Thoracic aorta (tissue), 2 donors: ENCODE measurements at places on chromosomes 2 and 18.

- DNase-seq: no peak
Observed at GRCh38 chr2:41972819-41973218, 75.0 kb upstream of the PKDCC start.

- DNase-seq: no peak
Observed at GRCh38 chr2:25201265-25201664, 32.9 kb upstream of the POMC start.

GRCh38 chr2:142100970-142101369, 29.8 kb downstream of the LRP1B start:
- DNase-seq: no peak

DNA sequence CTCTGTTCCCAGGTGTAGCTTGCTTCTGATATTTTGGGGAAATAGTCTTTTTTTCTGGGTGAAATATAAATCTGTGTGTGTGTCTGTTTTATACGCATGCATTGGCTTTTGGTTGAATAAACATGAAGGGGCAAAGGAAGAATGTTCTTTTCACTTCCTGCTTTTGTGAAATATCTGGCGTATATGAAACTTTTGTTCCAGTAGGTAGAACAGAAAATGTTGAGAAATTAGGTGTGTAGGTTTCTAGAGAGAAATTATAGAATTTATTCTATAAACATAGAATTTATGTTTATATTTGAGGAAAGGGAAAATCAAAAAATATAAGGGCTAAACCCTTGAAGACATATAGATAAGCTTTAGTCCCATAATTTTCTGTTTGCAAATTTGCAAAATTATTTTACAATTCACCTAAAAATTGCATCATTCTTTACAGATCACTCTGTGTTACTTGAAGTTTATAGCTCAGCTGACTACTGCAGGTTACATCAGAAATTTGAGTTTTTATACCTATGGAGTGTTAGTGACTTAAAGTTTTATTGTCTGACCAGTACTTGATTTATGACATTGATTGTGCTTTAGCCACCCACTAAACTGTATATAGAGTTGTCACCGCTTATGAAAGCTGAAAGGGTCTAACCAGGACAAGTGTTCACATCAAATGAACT, 116.1 kb downstream of the FAM117B start:
- DNase-seq: no peak

DNA sequence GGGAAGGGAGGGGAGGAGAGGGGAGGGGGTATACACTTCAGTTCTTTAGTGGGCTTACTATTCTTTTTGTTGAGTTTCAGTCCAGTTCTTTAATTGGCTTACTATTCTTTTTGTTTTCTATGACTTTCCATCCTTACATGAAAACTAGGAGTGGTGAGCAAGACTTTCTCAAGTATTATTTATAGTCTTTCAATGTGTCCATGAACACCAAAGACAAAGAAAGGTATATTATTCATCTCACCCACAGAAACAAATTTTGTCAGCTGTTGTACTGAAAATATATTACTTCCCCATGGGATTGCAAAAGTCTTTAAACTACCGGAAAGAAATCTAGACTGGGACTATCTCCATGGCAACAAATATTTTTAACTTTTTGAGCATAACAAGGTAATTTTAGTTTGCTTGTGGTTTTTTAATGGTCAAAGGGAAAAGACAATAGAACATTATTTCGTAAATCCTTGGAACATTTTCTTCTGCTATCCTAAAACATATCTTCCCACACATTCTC, 17.6 kb downstream of the ADAM17 start:
- no peak for DNase-seq

- no peak for DNase-seq
Observed at GRCh38 chr18:8942909-8943545, 159.5 kb upstream of the NDUFV2 start.
